ENCODE measurements at places on chromosomes 13 and 19.

DNA sequence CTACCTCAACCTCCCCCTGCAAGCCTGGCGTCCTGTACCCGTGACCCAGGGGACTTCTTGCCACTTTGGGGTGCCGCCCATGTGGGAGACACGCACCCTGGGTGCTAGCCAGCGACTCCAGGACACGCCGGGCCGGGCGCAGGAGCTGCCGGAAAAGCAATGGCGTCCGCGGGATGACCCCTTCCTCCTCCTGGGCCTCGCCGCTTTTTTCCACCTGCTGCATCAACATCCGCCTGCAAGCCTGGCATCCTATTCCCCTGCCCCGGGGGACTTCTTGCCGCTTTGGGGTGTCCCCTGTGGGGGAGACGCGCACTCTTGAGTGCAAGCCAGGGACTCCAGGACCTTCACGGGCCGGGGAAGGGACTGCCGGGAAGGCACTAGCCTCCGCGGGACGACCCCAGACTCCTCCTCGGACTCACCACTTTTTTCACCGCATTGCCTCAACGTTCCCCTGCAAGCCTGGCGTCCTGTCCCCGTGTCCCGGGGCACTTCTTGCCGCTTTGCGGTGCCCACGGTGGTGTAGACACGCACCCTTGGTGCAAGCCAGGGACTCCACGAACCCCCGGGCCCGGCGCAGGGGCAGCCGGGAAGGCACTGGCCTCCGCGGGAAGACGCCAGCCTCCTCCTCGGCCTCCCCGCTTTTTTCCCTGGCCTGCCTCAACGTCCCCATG lies 237.8 kb downstream of the TUBA3C start:
- DNase-seq: no peak

DNA sequence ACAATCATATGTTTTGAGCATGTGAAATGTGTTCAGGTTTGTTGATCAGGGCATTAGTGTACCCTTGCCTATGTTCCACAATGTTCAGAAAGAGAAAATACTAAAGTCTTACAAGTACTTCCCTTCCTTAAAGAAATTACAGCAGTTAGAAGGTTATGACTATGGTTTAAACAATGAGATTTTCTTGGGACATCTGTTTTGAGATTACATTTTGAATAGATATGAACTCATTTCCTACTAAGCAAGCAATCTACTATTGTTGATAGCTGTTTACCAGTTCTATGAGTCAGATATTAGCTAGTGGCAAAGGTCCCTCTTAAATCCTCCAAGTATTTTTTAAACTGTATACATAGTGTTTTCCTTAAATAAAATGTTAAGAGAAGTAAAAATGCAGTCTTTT lies 241.3 kb downstream of the DACH1 start:
- no peak for DNase-seq

- no peak for DNase-seq
These were observed 46.4 kb downstream of the DLEU7 start for GRCh38 chr13:50797091-50797490.

- DNase-seq: no peak
These were observed 4.2 kb downstream of the KCTD4 start for GRCh38 chr13:45196622-45197021.

- DNase-seq: no peak
These were observed 43.5 kb downstream of the NEK5 start for GRCh38 chr13:52085421-52085820.

- no peak for DNase-seq
These were observed 437.9 kb downstream of the FOXO1 start for GRCh38 chr13:40228496-40228895.

- no peak for DNase-seq
These were observed 243.0 kb downstream of the PCDH17 start for GRCh38 chr13:57874530-57874929.

- DNase-seq: no peak
These were observed 15.4 kb downstream of the ATP11A start for GRCh38 chr13:112705286-112705685.

- DNase-seq: no peak
These were observed 217.5 kb downstream of the ABCC4 start for GRCh38 chr13:95083758-95084157.

GRCh38 chr13:96053003-96053703 lies at the start of gene UGGT2:
TSS of gene UGGT2 (minus strand) at chr13:96053401. CDS start at chr13:96053312, 89 bp downstream.
- no peak for DNase-seq

- DNase-seq: no peak
These were observed 58.5 kb downstream of the SCGB2B2 start for GRCh38 chr19:34618410-34618809.

GRCh38 chr19:29668746-29669609 lies 3.7 kb downstream of the PLEKHF1 start:
- DNase-seq: no peak

DNA sequence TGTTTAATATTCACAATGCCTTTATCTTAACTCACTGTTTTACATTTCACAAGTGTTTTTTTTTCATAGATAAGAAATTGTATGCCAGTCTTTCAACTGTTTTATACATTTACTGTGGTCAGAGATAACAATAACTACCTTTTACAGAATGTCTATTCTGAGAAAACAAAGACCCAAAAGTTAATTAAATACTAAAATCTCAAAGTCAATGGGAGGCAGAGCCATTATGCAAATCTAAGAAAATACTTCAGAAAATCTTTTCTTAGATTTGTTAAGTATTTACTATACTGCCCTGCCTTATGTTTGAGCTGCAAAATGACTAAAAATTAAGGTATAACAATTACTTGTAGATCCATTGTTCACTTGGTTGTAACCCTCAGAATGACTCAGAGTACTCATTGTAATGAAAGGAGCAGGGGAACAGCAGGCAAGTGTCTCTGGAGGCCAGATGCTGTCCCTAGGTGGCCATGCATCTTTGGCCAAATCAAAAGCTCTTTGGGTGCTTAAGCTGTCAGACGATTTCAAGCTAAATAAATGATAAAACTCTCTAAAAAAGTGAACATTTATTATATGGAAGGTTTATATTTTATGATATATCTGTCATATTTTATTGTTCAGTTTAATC lies 770.1 kb upstream of the PCDH20 start:
- no peak for DNase-seq
